Posterior vena cava (tissue), 2 donors: ENCODE measurements at places on chromosomes 6 and 20. TPM values are rescaled to one million over a fixed set of nuclear protein-coding genes. Genes with fewer than 3 reads are reported as not detected.

DNA sequence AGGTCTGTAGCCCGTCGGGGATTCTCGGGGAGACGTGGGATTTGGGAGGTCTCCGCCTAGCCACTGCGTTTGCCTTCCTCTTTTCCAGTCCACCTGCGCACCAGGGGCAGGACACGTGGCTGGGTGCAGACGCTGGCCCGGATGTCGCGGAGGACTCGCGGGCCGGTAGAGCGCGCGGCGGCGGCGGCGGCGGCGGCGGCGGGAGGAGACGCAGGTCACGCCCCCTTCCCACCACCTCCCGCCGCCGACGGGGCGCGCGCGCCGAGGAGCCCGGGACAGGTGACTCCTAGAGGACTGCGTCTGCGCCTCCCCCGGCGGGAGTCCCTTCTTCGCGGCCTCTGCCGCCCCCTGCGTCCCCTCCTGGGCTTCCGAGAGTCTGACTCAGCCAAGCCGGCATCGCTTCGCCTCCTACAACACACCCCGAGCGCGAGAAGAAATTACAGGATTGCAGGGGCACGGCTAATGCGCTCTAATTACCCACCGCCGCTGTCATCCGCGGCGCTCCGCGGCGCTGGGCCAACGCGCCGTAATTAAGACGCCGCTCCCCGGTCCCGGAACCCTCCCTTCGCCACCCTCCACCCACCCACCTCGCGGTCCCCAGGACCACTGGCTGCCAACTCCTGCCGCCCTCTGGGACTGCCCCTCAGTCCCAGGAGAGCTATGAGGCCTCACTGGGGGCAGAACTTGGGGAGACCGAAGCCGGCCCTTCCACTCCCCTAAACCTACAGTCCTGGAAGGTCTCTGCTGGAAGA, 124.5 kb downstream of the MRPL14 start:
- peak; percentile 86 for DNase-seq

GRCh38 chr20:20085071-20085470, 32.7 kb downstream of the CFAP61 start:
- DNase-seq, result no peak

DNA sequence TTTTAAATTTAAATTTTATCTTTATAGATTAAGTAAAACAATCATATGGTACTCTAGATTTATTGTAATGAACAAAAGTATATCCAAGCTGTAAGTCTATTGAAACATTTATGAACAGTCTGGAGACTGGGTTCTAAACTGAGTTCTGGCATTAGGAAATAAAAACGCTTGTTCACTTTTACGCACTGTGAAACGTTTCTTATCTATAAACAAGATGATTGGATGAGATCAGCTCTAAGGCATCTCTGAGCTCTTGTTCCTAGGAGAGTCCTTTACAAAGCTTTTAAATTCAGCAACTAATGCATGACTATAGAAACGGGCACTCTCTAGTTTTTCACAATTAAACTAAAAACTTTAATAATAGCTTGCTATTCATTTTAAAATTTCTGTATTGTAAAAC, 6.8 kb downstream of the HUS1B start:
- no peak for DNase-seq

DNA sequence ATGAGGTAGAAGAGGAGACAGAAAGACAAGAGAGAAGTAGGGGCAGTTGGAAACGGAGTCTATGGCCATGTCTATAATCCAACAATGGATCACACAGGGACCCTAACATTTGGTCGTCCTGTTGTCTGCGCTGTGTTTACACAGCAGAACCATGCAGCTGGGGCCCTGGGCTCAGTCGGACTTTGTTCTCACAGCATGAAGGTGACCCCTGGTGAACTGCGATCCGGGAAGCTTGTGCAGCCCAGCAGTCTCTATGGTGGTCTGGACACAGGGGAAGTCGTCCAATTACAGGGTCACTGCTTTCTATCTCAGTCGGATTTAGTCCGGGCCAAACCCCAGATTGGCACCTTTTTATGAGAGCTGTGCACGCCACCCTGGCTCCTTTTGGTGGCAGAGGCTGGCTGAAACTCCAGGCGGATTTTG, 153.6 kb downstream of the FOXA2 start:
- no peak for DNase-seq

- no peak for DNase-seq
Observed at GRCh38 chr6:122930252-122931180, 65.5 kb upstream of the CLVS2 start.

DNA sequence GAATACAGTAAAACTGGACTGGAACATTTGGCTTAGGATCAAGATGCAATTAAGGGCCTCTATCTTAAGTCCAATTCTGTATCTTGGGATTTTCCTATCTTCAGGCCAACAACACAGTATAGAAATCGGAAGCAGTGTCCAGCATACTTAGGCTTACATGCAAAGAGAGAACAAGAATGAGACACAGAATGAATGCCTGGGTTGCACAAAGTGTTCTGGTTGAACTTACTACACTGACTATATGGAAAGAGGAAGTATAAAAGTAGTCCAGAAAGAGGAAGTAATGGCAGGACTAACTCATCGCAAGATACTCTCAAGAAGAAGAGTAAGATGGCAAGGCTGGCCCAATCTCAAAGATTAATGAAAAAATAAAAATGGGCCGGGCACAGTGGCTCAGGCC, 87.6 kb downstream of the BTBD9 start:
- DNase-seq, result no peak

GRCh38 chr6:132669690-132670291, 10.8 kb upstream of the TAAR1 start:
- DNase-seq, result no peak

DNA sequence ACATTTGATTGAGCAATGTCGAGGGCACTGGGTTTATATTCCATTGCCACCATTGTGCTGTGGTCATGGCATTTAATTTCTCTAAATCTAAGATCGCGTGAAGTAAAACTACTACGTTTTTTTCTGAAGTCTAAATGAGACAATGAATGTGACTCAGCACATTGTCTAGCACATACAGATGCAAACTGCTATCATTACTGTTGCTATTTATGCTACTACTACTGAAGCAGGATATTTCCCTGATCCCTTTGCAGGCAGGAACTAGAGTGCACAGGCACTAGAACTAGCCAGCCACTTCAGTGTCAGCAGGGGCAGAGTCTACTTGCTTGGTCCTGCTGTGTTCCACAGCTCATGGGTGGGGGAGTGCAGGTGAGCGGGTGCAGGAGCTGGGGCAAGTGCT, 449.7 kb downstream of the CDKAL1 start:
- DNase-seq, result no peak

DNA sequence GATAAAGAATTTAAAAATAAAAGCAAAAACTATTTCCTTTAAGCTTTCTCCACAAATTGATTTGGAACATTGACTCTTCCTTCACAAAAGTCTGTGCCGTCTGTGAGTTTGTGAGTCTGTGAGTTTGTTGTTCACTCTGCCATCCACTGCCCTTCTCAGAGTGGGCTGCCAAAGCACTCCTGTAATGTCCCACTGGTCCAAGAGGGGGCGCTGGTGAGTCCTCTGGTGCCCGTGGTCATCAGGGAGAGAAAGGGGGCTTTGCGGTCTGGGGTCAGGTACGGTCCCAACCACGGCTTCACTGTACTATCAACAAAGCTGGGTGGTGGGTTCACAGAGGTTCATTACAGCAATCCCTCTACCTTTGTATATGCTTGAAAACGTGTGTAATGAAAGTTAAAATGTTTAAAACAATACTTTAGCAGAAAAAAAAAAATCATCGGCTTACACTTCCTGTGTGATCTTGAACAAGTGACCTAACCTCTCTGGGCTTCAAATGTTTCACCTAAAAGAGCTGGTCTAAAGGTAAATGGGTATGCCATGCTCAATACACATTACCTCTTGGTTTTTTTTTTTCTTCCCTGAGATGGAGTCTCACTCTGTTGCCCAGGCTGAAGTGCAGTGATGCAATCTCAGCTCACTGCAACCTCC, 5.6 kb upstream of the ANKRD60 start:
- DNase-seq, result no peak

DNA sequence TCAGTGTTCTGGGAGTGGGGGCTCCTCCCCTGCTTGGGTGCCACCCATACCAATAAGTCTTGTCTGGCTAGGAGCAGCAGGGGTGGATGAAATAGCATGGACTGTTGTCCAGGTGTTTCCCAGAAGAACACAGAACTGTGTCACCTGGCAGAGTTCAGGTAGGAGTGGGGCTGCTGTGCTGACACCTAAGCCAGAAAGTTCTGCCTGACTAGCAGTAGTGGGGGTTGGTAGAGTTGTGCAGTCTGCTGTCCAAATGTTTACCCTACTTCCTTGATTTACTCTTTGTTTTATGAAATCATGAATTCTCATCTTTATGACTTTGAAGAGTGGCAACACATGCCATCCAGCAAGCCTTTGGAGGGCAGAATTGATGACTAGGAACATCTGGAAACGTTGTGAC, 27.3 kb upstream of the SLC35B3 start:
- no peak for DNase-seq

DNA sequence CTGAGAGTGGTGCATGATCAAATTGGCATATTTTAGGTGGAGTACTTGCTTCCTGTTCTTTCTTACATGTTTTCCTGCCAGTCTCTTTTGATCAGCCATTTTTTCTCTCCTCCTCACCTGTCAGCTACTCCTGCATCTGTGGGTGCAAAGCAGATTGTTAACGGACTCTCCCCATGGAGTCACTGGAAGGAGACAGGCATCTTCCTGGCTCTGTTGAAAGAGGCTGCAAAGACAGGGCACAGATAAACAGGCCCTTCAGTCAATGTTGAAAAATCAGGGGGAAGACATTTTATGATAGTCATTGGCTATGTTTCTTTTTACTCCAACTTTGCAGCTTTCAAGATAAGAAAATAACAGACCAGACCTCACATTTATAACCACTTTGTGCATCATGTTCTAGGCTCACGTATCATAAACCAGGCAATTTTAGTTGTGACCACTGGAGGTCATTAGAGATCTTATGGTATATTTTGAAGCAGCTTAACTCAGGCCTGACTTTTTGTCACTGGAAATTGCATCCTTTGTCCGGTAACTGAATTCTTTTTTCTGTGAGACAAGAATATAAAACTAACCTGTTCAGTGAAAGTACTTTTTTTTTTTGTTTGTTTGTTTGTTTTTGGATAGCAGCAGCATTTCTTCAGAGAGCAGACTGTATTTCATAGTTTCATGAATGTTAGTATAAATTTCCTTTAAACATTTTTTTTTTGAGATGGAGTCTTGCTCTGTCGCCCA, 20.1 kb downstream of the ECT2L start:
- no peak for DNase-seq

DNA sequence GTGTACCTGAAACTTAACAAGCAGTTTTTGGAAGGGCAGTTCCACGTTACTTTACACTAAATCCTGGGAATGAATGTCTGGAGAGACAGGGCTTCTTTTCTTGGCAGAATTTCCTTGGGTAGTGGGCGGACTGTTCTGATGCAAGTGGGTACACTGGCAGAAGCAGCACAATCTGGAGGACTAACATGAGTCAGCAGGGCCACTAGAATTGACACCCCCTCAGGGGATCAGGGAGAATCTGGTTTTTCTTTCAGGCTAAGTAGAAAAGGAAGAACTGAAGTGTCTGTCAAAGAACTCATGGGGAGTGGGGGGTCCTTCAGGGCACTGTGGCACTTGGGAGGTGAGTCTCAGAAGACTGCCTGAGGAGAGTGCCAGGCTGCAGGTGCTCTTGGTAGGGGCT, 34.6 kb downstream of the PANK2 start:
- no peak for DNase-seq

- DNase-seq, result no peak
Observed at GRCh38 chr6:136148051-136148450, 102.1 kb downstream of the MTFR2 start.

DNA sequence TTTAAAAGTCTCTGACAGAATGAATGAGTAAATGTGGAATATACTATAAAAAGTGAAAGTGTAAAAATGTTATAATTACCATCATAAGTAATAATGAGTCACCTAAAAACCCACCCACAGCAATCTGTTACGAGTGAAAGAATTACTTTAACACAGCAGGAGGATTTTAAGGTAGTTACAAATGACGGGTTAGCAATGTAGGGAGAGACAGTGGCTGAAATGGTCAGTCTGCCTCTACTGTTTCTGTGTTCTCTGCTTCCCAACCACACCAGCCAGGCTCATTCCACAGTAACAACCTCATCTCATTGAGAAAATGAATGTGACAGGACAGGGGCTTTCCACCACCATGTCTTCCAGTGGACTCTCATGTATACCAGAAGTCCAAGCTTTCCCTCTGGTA, 124.4 kb upstream of the KCNK16 start:
- no peak for DNase-seq

GRCh38 chr20:7980332-7981046, 39.1 kb downstream of the TMX4 start:
- DNase-seq, result no peak

DNA sequence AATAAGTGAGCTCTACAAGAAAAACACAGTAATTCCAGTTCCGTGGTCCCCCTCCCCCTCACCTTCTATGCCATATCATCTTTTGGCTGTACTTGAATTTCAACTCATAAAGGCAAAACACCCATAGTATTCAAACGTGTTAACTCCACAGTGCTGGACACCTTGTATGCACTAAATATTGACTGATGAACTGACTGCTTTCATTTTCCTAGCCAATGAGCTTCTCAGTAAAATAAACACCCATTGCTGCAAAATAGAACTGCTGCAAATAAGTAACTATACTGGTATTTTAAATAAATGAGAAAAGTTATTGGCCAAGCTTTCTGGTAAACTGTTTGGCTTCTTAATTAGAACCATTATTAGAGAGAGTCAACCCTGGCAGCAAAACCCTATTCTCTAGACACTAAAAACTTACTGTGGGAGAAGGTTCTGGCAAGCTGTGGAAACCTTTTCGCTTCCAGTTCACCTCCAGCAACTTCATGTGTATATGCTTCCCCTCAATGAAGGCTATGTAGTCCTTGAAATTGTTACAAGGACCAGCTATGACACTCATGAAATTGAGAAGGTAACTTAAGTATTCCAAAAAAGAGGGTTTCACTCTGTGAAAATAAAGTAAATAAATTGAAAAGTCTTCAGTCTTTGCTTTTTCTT, 86.0 kb downstream of the MBOAT1 start:
- DNase-seq, result no peak

DNA sequence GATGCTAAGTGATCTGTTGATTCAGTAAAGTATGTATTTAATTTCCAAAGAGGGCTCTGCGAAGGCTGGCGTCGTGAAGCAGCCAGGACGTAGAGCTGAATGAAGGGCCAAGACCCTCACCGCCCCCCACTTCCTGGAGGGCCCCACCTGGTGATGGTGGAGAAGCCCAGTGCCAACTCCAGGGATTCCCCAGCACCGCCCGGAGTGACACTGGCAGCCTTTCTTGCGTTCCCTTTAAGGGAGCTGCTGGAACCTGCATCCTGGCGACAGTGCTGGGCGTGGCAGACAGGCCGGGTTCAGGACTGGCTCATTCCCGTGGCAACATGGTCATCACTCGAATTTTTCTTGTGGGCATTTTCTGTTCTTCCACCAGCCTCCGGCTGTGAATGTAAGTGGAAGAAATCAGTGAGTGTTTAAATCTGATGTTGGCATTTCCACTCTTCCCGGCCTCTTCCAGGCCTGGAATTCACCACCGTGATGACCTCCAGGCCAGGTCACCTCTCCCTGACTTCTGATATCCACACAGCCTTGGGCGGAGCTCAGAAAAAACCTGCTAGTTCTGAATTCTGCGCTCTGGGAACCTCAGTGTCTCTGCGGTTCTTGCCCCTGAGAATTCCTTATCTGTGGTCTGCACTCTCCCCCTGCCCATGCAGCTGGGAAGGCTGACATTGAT, 57.4 kb upstream of the DACT2 start:
- DNase-seq, result peak; percentile 79

- DNase-seq, result no peak
Observed at GRCh38 chr6:150651808-150652470, 52.3 kb downstream of the PLEKHG1 start.

The FAM83D gene
- total RNA-seq, result 94.3 TPM

The RNF182 gene
- 0.37 TPM for total RNA-seq

The SLC22A2 gene
- total RNA-seq, result 0.43 TPM

The TNF gene
- 0.93 TPM for total RNA-seq
